IMR-90 (cell line): ENCODE measurements at places on chromosomes 3 and 15.

GRCh38 chr15:59115047-59115446, 10.1 kb downstream of the CCNB2 start:
- DNase-seq = peak; percentile 49

GRCh38 chr3:128322030-128323022, 144.4 kb downstream of the DNAJB8 start:
- peak; percentile 46 for DNase-seq

- no peak for DNase-seq
These were observed 2.4 kb downstream of the PLCH1 start for GRCh38 chr3:155742349-155742965.

DNA sequence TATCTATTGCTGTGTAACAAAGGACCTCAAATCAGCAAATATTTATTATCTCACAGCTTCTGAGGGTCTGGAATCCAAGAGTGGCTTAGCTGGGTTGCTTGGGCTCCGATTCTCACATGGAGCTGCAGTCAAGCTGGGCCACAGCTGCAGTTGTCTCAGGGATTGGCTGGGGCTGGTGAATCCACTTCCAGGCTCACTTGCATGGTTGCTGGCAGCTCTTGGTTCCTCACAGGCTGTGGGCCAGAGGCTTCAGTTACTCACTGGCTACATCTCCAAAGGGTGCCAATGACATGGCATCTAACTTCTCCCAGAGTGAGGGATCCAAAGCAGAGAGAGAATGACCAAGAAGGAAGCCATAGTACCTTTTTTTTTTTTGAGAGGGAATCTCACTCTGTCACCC, 13.9 kb upstream of the SYNM start:
- no peak for DNase-seq

DNA sequence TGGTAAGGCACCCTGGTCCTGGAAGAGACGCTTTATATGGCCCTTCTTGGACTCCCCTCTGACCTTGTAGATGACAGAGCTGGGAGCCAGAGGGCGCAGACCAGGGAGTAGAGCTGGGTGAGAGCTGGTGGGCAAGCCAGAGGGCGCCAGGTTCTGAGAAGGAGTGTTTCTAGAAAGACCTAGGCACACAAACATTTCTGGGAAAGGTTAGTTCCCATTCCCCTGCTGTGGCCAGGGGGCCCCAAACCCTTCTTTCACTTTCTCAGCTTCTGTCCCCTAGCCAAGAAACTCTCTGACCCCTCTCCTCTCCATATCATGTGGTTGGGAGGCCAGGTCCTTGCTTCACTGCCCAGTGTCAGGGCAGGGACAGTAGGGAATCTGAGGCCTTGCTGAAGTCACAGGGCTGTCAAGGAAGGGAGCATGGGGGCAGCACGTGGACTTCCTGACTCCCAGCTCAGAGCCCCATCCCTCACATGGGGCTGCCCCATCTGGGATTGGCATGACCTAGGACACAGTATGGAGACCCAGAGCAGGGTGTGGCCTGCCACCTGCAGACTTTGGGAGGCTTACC, 3.6 kb downstream of the HEMK1 start:
- DNase-seq = no peak

DNA sequence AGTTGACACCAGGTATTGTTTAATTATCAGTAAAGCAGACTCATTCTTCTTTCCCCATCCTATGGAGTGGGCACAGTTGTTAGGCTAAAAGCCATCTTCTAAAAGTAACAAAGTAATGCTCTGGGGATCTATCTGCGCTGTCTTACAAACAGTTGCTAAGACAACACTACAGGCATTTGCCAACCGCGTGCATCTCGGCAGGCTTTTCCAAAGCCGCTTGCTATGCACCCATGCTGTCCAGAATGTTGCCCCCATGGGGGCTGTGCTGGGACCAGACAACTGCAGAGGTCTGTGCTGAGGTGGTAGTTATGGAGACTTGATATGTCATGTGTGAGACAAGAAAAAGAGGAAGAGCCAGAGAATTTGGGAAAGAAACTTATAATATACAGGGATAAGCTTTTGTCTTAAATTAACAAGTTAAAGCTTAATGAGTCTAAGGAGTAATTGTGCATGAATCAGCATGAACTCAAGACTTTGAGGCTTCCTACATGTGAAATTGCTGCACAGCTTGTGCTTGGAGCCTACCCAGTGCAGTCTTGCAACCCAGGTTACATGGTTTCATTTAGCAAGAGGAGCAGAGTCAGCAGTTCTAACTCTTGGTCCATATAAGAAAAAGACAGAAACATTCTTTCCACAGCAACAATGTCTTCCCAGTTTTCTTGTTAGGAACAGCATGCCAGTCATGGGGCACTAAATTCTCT, 38.9 kb upstream of the DCLK3 start:
- DNase-seq = no peak

DNA sequence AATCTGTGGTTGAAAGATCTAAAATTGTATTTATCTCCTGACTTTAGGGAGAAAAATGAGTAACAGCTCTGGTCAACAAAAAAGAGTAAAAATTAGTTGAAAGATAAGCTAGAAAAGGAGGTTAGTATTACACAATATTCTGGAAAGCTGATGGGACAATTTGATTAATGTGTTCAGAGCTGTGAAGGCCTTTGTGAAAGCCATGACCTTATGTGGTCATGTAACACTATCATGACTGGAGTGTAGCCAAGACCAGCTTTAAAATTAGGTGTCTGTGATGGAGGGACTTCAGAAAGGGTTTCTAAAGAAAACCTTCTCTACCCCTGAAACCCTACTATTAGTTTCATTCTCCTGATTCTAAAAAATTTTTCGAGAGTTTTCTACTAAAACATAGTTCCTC, 127.2 kb downstream of the NFKBIZ start:
- DNase-seq = no peak

GRCh38 chr3:40780925-40781406, 256.2 kb downstream of the ZNF621 start:
- DNase-seq = no peak

- DNase-seq = peak; percentile 9
These were observed 3.5 kb upstream of the MNS1 start for GRCh38 chr15:56468401-56468800.

- no peak for DNase-seq
These were observed 2.1 kb upstream of the POLR2M start for GRCh38 chr15:57704441-57704840.

GRCh38 chr3:47890828-47891612, 88.1 kb downstream of the DHX30 start:
- DNase-seq = no peak

GRCh38 chr15:62428851-62429598, 263.9 kb upstream of the C2CD4B start:
- DNase-seq = no peak

GRCh38 chr15:77839456-77839855, 206.7 kb upstream of the LINGO1 start:
- DNase-seq = no peak

- no peak for DNase-seq
These were observed 919 bp downstream of the IDH2 start for GRCh38 chr15:90101130-90101968.

GRCh38 chr3:197593046-197593380, 37.2 kb upstream of the BDH1 start:
- no peak for DNase-seq

GRCh38 chr3:124315215-124316033, 323.5 kb upstream of the ROPN1 start:
- DNase-seq = peak; percentile 62

GRCh38 chr15:78223396-78224022, 10.9 kb downstream of the ACSBG1 start:
- peak; percentile 7 for DNase-seq

DNA sequence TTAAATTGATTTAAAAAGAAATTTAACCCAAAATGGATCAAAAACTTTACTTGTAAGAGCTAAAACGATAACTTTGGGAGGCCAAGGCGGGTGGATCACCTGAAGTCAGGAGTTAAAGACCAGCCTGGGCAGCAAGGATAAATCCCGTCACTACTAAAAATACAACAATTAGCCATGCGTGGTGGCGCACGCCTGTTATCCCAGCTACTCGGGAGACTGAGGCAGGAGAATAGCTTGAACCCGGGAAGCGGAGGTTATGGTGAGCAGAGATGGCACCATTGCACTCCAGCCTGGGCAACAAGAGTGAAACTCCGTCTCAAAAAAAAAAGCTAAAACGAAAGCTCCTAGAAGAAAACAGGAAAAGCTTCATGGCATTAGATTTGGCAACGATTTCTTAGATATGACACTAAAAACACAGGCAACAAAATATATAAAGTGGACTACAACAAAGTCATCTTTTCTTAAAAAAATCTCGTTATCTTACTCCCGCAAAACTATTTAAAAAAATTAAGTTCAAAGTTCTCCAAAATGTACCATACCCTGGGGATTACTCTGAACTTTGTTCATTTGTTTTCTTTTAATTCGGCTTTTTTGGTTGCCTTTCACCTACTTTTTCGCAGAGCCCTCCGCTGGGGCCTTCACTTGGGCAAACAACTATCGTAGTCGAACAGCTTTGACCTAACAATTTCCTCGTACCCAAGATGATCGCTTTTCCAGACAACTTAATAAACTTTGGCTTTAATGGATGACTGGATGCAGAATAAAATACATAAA, 2.9 kb downstream of the HDDC3 start:
- no peak for DNase-seq

DNA sequence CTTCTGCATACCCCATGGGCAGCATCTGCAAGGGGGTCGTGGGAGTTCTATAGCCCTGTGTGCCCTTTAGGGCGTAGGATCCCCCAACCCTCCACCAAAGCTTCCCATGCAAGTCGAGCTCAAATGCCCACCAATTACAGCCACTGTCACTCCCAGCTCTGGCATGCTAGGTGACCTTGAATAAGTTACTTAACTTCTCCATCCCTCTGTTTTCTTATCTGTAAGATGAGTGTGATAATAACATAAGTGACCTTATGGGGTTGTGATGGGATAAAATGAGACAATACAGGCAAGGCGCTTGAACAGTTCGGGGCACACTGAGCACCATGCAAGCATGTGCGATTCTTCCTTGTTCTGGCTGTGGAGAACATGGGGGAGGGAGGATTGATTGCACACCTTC, 74.8 kb upstream of the POMGNT2 start:
- no peak for DNase-seq

GRCh38 chr3:96966181-96966929, 152.0 kb downstream of the EPHA6 start:
- no peak for DNase-seq

GRCh38 chr15:32113224-32113623, 82.9 kb downstream of the CHRNA7 start:
- no peak for DNase-seq

GRCh38 chr3:54374214-54374852, 252.0 kb downstream of the CACNA2D3 start:
- DNase-seq = no peak

DNA sequence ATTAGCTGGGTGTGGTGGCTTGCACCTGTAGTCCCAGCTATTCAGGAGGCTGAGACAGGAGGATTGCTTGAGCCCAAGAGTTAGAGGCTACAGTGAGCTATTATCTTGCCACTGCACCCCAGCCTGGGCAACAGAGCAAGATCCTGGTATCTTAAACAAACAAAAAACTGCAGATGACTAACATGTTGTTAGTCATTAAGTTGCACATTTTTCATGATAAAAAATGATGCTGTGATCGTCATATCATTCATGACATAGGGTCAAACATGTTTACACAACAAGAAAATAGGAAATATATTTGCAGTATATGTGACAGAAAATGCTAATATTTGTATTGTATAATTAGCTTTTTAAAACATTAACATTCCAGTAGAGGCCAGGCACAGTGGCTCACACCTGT, 20.2 kb upstream of the DAPK2 start:
- DNase-seq = no peak

DNA sequence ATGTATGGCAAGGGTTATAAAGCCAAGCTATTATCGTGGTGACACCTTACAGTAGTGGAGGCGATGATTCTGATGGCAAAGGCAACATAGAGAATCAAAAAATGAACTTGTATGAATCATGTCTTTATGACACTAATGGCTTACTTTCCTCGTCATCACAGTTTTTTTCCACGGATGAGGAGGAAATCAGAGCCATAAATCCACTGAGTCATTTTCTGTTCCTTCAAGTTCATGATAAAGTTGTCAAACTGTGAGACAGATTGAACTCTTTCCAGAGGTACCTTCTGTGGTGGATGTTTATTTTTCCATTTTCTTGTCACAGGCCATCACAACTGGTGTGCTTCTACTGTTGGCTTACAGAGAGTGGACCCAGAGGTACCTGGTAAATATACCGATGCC, 8.5 kb downstream of the TMEM212 start:
- DNase-seq = peak; percentile 87

GRCh38 chr3:53775834-53776251, 70.4 kb downstream of the CHDH start:
- no peak for DNase-seq

GRCh38 chr3:138140940-138141339, 8.8 kb upstream of the A4GNT start:
- no peak for DNase-seq

GRCh38 chr3:5187920-5188418, 462 bp downstream of the EDEM1 start:
- peak; percentile 24 for DNase-seq

DNA sequence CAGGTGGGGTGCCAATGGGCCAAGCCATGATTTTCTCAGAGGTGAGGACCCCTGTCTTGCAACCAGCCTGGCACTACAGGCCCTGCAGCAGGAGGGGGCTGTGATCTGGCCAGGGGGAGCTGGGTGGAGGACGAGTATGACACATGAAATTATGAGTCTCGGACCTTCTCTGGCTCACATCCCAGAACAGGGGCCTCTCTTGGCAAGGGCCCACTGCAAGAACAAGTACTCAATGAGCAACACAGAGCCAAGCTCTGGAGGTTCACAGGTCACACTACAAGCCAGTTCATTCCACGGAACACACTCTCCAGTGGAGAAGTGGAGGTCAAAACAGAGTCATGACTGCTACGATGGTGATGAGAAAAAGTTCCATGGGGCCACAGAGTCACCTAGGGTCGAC, 28.3 kb downstream of the CCDC32 start:
- DNase-seq = peak; percentile 81

GRCh38 chr3:187063286-187064121, 75.8 kb downstream of the RPL39L start:
- peak; percentile 12 for DNase-seq

DNA sequence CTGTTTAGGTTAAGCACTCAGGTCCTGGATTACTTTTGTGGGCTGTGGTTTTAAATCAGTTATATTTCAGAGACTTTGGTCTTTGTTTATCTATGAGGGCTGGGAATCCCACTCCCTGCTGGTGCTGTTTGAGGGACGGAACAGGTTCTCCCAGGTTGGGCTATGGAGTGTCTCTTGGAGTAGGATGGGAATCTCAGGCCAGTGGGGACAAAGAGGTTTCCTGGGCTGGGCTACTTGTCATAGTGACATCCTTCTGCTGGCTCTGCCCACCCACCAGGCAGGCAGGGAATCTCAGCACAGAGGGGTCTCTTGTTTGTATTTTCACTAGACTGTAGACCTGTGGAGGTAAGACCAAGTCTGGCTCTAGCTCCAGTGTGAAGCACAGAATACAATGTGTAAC, 47.2 kb upstream of the UBE3A start:
- no peak for DNase-seq

GRCh38 chr3:195388380-195388779, 54.4 kb downstream of the ACAP2 start:
- DNase-seq = no peak

- peak; percentile 97 for DNase-seq
These were observed 36.3 kb downstream of the LRTM1 start for GRCh38 chr3:54891540-54891897.

GRCh38 chr3:186102687-186103086, 6.2 kb downstream of the ETV5 start:
- DNase-seq = peak; percentile 22
